ENCODE measurements at places on chromosomes 3 and 15.

- peak; percentile 83 for DNase-seq
Measured at GRCh38 chr15:76181705-76182107, 121.9 kb downstream of the TMEM266 start.

DNA sequence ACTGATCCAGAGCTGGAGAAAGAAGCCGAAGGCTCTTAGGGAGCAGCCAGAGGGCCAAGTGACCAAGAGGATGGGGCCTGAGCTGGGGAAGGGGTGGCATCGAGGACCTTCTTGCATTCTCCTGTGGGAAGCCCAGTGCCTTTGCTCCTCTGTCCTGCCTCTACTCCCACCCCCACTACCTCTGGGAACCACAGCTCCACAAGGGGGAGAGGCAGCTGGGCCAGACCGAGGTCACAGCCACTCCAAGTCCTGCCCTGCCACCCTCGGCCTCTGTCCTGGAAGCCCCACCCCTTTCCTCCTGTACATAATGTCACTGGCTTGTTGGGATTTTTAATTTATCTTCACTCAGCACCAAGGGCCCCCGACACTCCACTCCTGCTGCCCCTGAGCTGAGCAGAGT, 9.5 kb downstream of the CHRD start:
- no peak for DNase-seq

GRCh38 chr15:78021761-78022160, 55.8 kb downstream of the TBC1D2B start:
- no peak for DNase-seq

DNA sequence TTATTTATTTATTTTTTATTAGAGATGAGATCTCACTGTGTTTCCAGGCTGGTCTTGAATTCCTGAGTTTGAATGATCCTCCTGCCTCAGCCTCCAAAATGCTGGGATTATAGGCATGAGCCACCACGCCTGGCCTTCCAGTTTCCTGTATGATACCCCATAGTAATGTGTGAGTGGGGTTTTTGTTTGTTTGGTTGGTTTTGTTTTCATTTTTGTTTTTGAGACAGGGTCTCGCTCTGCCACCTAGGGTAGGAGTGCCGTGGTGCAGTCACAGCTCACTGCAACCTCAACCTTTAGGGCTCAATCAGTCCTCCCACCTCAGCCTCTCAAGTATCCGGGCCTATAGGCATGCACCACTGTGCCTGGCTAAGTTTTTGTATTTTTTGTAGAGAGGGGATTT, 30.9 kb downstream of the GOLM2 start:
- DNase-seq = peak; percentile 53

GRCh38 chr15:89928421-89928820, 15.7 kb upstream of the ARPIN start:
- no peak for DNase-seq

GRCh38 chr15:43187544-43188155, 2.4 kb downstream of the CCNDBP1 start:
- DNase-seq = no peak

DNA sequence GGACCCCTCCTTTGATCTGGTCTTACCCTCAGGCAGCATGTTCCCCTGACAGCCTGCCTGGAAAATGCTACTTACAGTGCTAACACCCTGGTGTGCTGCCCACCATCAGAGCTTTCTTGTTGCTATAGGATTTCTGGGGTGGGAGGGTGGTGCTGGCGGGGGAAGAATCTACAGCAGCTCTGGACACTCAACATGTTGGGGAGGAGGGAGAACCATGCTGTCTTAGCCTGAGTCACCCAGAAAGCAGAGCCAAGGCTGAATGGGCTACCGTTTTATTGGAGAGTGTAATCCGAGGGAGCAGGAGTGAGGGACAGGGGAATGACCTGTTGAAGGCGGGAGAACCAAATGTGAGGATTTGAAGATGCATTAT, 45.6 kb downstream of the MFSD1 start:
- no peak for DNase-seq

GRCh38 chr3:120634539-120634938, 38.4 kb downstream of the NDUFB4 start:
- DNase-seq = no peak

- no peak for DNase-seq
Measured at GRCh38 chr15:48406266-48406891, 75.2 kb downstream of the DUT start.

GRCh38 chr3:67529337-67529736, 125.1 kb downstream of the SUCLG2 start:
- DNase-seq = no peak

DNA sequence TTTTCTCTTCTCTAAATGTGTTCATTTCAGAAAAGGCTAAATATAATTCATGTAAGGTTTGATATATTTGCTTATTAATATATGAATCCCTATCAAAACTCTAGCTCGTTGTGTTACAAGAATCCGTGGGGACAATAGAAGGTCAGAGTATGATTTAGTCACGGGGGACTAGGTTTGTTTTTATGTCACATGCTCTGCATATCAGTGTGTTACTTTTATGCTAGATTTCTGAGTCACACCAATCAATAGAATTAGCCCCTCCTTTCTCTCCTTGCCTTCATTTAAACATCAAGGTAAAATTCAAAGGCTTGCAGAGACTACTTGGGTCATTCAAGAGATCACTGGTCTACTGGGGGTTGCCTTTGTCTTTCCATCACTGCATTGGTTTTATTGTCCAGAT, 636.1 kb downstream of the NR2F2 start:
- DNase-seq = no peak

- no peak for DNase-seq
Measured at GRCh38 chr15:74109713-74110112, 20.7 kb upstream of the ISLR2 start.

- no peak for DNase-seq
Measured at GRCh38 chr3:176375519-176375918, 821.8 kb downstream of the TBL1XR1 start.

GRCh38 chr3:16359331-16359730, 94.3 kb downstream of the OXNAD1 start:
- no peak for DNase-seq

- DNase-seq = no peak
Measured at GRCh38 chr3:131962982-131963381, 71.8 kb downstream of the CPNE4 start.

- DNase-seq = no peak
Measured at GRCh38 chr15:88341006-88341405, 84.5 kb upstream of the NTRK3 start.

DNA sequence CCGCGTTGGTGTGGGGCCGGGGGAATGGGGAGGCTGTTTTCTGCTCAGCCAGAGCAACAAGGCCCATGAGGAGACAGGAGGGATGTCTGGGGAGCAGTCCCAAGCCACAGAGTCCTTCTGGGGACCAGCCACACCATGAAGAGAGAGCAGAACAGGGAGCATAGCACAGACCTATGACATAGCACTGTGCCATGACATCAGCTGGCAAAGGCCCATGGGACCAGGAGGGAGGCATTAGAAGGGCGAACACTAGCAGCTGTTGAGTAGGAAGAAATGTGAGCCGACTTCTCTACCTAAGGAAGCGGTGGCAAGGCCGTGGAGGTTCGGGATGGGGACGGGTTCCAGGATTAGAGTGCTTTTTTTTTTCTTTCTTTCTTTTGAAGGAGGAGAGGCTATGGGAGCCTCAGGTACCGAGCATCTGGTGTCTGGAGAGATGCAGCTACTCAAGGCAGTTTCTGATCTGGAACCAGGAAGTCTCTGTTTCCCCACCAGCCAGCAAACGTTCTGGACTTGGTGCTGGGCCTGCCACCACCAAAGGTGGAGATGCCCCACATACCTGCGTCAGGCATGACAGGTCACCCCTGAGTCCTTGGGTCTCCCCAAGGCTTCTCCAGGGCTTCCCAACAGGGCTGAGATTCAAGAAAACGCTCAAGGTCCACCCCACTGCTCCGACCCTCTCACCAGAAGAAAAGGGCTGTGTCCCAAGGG, 77.3 kb upstream of the CGNL1 start:
- no peak for DNase-seq

- no peak for DNase-seq
Measured at GRCh38 chr3:103532986-103533385, 1098.2 kb downstream of the ZPLD1 start.

DNA sequence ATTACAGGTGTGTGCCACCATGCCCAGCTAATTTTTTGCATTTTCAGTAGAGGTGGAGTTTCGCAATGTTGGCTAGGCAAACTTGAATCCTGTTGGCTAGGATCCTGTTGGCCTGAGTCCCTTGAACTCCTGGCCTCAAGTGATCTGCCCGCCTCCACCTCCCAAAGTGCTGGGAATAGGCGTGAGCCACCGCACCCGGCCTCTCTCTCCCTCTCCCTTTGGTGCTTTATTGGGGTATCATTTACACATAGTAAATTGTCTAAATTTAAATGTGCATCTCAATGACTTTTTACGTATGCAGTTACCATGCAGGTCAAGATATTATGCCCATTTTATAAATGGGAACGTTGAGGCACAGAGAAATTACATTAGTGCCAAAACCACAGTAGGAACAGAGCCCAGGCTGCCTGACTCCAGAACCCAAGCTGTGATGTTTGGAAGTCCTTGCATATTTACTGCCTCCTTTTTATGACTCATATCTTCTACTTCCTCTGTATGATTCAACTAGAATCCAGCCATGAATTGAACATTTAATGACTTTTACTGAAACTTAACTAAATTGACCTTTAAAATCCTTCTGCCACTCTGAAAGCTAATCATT, 34.0 kb upstream of the RPP14 start:
- DNase-seq = no peak

- no peak for DNase-seq
Measured at GRCh38 chr3:149199474-149199873, 22.2 kb downstream of the CP start.

- DNase-seq = no peak
Measured at GRCh38 chr3:172189987-172190603, 150.7 kb downstream of the FNDC3B start.

DNA sequence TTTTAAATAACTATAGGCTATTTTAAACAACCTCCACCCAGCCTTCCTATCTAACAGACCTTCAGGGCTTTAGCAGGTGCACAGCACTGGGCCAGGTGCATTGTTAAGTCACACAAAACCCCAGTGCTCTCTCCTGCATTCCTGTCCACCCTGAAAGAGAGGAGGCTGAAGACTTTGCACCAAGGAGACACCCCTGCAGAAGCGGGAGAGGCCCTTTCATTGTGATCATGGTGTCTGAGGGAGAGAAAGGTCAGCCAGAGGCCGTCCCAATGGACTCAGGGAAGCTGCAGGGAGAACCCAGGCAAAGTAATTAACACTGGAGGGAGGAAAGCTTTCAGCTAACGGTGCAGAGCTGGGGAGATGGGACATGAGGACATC, 5.2 kb downstream of the LRIG1 start:
- DNase-seq = no peak

- DNase-seq = no peak
Measured at GRCh38 chr3:170277833-170278580, 55.8 kb downstream of the PRKCI start.

DNA sequence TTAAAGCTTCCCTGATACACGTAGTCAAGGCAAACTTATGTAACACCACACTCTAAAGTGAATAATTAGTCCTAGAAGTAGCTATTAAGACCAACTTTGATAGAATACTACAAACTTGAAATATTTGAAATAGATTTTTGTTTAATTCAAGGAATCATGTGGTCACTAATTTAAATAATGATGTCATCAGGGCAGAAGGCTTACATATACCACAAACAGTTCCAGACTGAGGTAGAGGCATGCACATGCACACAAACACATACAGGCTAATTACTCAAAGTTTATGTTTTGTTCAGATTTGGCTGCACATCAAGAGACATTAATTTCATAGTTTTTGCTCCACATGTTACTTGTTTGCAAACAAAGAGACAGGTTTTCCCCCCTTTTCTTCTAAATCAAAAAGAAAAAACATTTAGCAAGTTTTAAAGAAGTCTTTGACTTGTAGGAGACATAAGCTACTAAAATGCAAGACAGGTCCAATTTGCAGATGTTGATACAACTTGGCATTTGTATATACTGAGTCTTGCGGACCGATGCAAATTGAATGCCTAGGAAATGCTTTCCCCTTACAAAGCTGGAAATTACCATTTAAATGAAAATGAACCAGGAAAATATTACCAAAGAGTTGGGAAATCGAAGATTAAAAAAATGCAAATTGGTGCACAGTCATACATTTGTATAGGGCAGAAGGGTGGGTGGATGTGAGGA, 594.8 kb downstream of the MAGI1 start:
- no peak for DNase-seq

- no peak for DNase-seq
Measured at GRCh38 chr3:184485241-184485640, 76.3 kb upstream of the EPHB3 start.

DNA sequence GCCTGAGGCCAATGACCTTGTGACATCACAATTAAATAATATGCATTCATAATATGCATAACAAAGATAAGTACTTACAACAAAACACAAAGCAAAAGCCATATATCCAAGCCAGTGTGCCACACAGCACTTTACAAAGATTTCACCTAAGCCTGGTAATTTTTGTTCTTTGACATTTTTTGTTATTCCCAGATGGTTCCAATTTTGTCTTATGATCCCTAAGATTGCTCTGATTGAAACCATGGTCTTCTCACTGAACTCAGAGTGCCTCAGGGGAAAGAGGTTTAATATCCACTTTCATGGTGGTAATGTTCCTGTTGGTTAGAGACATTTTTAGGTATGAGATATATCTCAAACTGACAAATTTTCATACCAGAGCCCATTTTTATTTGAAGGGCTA, 29.1 kb downstream of the RETNLB start:
- DNase-seq = no peak

DNA sequence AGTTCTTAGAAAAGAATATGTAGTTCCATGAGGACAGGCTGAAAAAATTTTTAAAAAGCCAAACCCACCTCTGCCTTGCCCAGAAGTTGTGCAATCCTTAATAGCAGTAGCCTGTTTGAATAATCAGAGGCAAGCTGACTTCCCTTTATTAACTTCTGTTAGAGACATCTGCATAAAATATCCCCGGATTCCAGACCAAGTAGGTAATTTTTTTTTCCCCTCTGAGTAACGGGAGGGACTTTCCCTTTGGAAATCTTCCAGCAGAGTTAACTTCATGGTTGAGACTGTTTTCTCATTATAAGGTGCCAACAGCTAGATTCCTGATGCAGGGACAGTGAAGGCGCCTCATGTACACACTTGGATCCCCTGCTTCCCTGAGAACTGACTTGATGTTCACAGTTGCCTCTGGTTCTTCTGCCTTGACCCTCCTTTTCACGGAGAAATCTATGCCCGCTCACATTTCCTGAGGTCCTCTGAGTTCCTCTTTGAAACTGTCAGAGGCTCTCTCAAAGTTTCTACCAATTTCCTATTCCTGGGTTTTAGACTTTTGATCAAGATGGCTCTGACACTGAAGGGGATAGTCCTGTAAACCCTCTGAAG, 227.6 kb upstream of the BHLHE40 start:
- DNase-seq = no peak

- DNase-seq = no peak
Measured at GRCh38 chr3:71545330-71545729, 38.2 kb downstream of the FOXP1 start.

DNA sequence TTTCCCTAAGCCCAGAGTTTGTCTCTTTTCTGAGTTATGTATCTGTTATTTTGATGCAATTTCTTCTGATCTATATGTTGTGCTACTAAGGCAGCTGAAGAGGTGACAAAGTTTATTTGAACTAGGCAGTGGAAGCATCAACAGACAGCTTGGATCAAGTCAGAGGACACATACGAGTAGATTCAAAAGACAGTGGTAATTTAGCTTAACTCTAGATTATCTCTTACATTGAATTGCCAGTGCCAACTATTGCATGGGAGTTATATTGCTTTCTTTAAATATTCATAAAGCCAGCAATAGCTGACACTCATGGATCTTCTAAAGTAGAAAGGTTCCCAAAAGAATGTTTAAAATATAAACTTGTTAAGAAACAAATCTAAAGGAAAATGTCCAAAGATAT, 37.3 kb upstream of the CCDC66 start:
- DNase-seq = no peak

- DNase-seq = no peak
Measured at GRCh38 chr3:18723206-18723810, 298.2 kb upstream of the SATB1 start.
